Thyroid gland (tissue), 4 donors: ENCODE measurements at places on chromosomes 6 and 20.
A peak's percentile ranks its signal among the peaks of the same experiment; 100 is the strongest.

GRCh38 chr6:163764565-163764964 lies 350.0 kb downstream of the QKI start:
- no peak for DNase-seq

GRCh38 chr6:90941885-90942284 lies 355.0 kb upstream of the MAP3K7 start:
- DNase-seq: no peak

GRCh38 chr6:12163744-12164507 lies 126.2 kb upstream of the EDN1 start:
- DNase-seq: no peak

GRCh38 chr20:63055575-63056235 lies 48.9 kb upstream of the BHLHE23 start:
- no peak for DNase-seq

GRCh38 chr20:54356801-54357200 lies 118.6 kb upstream of the DOK5 start:
- no peak for DNase-seq

DNA sequence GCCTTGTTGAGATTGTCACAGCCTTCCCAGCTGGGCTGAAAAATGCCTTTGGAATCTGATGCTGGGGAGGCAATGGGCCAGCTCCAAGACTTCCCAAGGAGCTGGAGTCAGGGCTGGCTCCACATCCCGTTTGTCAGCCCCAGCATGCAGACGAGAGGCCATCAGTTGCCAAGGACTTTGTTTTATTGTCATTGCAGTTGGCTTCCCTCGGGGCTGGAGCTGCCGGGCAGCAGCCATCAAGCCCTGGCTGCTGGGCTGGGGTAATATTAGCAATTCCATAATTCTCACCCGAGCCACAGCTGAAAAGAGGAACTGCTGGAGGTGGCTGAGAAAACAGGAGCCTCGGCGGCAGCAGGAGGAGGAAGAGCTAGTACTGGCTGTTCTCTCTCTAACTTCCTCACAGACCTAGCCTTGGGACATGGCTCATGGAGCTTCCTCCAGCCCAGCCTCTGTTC lies 182.5 kb downstream of the CDC5L start:
- peak; percentile 7 for DNase-seq

DNA sequence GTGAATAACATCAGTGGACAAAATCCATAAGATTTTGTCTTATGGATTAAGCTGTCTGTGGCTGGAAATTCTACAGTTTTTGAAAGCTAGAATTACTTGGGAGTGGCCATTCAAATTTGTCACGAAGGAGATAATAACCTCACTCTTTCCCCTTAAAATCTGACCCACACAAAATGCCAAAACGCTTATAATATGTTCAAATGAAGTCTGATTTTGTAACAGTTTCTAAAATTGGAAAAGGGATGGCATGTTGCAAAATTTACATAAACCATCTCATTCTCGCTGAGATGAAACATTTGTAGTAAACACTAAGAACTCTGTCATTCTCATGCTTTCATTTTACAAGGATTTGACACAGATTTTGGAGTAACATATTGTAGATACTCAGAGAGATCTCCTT lies 112.7 kb downstream of the GJA1 start:
- no peak for DNase-seq

GRCh38 chr6:5205035-5205507 lies 55.7 kb downstream of the LYRM4 start:
- no peak for DNase-seq

- no peak for DNase-seq
These were observed 31.0 kb upstream of the MRPS18A start for GRCh38 chr6:43718387-43719105.

- DNase-seq: no peak
These were observed 3.3 kb downstream of the ACTL10 start for GRCh38 chr20:33669873-33670640.

DNA sequence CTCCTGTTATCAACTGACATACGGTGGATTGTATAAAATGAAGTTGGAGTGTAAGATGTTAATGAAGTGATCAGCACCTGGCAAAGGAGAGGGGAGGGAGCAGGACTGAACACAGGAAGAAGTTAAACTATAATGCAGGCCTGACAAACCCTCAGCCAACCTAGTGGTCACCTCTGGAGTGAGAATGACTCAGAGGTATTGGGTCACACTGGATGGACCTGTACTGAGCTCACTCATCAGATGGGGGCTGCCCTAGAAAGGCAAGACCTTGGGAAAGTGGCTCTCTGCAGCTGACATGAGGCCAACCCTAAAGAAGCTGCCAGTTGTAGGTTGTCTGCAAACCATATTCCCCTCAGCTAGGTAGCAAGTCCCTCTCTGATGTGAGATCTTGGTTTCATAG lies 193.3 kb upstream of the HTR1E start:
- no peak for DNase-seq

- no peak for DNase-seq
These were observed 11.4 kb upstream of the TAF8 start for GRCh38 chr6:42038811-42039408.

DNA sequence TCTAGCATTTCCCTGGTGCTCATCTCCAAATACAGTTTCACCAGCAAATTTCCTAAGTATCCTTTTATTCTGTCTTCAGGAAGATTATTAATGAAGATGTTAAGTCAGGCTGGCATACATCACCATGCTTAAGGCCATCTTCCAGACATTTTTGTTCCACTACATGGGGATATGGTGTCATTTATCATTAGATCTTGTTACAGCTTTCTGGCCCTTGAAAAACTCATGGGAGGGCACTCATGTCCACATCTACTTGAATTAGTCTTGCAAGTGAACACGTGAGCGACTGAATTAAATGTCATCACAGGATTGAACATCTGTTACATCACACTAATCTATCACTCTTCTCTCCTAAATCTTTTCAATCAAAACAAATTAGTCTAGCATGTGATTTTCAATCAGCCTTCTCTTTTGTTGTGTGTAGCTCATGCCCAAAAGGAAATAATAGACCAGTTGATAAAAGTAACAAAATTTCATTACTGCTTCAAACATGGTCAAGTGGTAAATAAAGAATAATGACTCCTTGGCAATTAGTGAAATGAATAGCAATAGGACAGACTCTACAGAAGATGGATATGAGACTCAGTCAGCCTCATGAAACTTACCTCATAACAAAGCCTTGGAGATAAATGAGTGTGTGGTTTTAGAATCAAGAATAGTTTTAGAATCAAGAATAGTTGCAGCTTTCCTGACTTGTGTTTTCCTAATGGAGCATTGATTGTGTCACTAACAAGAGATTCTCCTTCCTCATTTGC lies 80.5 kb downstream of the MTFR2 start:
- DNase-seq: no peak

GRCh38 chr6:42841844-42842584 lies 37.4 kb upstream of the RPL7L1 start:
- no peak for DNase-seq

DNA sequence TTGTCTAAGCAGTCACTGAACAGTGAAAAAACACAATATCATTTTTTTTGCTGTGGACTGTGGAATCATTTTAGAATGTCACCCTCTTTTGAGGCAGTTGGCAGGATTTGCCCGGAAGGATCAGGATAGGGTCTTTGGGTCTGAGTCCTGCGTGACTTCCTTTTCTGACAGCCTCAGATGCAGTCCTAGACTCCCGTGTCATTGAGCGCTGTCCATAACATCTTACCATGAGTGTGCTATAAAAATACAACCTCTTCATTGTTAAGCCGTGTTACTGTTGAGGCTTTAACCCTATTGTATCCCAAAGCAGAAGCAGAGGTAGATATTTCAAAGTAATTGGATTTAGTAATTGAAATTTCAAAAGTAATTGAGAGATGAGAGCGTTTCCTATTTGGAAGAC lies 30.6 kb downstream of the ARID1B start:
- DNase-seq: no peak

DNA sequence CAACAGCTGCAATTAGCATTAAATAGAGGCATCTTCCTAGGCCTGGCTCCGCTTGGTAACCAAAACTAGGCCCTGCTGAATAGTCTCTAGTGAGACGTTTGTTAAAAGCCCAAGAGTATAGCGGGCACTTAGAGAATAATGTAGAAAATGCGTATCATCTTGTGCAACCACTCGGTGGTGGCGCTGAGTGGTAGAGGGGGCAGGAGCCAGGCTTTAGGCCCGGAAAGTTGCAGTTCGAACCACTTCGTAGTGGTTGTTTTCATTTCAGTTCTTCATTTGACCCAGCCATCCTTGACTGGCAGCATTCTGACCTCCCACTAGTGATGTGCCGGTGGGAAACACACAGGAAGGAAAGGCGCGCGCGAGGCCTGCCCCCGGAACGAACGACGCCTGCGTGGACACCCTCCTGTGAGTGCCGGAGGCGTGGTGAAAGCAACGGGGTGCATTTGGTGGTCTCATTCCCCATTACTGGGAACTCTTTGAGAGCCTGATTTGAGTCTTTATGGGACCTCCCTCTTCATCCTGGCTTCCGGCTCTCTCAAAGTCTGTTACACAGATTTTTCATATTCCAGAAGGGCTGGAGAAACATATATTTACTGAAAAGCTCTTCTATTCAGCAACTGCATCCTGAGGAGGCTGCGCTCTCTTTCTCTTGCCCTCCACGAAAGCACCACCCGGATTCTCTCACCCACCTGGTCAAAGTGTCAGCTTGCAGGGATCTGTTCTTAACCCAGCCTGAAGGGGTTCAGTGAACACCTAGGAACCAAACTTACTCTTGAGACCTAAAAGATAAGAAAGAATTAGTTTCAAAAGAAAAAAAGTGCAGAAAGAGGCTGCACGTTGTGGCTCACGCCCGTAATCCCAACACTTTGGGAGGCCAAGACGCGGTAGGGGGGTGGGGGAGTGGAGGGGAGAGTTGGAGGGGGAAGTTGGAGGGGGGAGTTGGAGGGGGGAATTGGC lies 18.2 kb downstream of the GPX5 start:
- DNase-seq: peak; percentile 10

DNA sequence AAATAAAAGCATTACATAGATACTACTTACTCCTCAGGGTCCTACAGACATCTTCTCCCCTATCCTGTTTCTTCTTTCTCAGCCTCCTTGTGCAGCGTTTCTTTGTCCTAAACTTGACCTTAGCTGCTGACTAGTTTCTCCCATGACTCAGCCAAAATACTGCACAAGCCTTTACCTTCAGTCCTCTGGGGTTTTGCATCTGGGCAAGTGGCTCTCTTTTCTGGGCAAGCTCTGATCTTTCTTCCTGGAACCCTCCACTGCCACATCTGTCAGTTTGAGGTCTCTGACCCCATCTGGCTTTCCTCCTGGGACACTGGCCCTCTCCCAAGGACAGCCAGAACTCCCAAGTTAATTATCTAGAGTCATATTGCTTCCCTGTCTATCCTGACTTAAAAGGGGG lies 838.4 kb downstream of the DHX35 start:
- peak; percentile 2 for DNase-seq

DNA sequence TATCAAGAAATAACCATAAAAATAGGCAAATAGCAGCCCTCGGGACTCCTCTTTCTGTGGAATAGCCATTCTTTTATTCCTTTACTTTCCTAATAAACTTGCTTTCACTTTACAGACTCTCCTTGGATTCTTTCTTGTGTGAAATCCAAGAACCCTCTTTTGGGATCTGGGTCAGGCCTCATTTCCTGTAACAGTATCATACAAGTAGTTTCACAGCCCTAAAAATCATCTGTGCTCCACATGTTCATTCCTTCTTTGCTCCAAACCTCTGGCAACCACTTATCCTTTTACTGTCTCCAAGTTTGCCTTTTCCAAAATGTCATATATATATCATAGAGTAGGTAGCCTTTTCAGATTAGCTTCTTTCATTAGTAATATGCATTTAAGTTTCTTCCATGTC lies 13.5 kb upstream of the NT5E start:
- no peak for DNase-seq

DNA sequence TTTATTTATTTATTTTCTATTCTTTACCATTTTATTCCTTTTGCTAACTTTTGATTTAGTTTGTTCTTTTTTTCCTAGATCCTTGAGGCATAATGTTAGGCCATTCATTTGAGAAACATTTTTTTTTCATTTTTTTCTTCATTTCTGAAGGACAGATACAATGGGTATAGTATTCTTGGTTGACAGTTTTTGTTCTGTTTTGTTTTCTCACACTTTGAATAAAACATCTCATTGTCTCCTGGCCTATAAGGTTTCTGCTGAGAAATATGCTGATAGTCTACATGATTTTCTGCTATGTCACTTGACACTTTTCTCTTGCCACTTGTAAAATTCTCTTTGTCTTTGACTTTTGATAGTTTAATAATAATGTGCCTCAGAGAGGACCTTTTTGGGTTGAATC lies 294.6 kb upstream of the EPHA7 start:
- no peak for DNase-seq

DNA sequence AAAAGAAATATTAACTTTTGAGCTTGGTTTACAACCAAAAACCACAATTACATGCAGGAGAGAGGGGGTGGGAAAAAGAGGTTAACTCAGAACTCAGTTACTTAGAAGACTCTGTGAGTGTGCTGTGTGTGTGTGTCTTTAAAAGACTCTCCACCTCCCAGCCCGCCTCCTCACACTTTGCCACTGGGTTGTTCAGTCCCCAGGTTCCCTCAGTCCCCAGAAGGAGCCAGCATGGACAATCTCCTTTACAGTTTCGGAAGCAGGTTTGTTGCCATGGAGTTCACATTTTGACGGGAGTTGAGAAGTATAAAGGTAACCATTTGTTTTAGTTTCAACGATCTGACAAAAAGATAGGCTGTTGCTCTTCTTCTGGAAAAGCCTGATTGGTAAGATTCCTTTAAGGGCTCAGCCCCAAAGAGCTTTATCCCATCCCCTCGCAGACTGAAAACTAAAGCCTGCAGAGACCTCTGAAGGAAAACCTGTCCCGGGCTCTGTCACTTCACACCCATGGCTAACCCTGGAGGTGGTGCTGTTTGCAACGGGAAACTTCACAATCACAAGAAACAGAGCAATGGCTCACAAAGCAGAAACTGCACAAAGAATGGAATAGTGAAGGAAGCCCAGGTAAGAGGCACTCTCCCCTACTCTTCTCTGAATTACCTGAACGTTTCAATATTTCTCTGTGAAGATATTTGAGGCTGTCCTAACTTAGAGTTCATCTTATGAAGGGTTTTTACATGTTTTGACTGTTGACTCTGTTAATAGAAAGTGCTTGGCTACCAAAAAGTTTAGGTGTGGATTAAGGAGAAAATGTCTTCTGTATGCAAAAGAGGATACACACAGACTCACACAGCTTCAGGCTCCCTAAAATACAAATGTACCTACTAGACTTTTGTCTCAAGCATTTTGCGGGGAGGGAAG lies at the start of gene SPTLC3:
TSS of gene SPTLC3 (plus strand) at position 212 of the 921 bp plus-strand sequence. CDS start at position 508, 296 bp downstream.
- DNase-seq: peak; percentile 73

GRCh38 chr20:56816349-56816748 lies 187.2 kb downstream of the TFAP2C start:
- DNase-seq: no peak

DNA sequence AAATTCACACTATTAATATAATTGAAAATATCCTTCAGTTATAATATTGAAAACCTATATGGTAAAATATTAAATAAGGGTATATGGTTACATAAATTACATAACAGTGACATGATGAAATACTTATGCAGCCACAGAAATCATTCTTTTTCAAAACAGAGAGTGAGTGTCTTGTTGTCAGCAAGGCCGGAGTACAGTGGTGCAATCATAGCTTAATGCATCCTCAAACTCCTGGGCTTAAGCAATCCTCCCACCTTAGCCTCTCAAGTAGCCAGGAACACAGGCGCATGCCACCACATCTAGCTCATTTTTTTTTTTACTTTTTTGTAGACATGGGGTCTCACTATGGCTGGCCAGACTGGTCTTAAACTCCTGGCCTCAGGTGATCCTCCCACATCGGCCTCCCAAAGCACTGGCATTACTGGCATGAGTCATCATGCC lies 40.4 kb downstream of the FAM8A1 start:
- DNase-seq: no peak

GRCh38 chr6:15620611-15621010 lies 42.2 kb downstream of the DTNBP1 start:
- no peak for DNase-seq

- no peak for DNase-seq
These were observed 163.4 kb upstream of the SIM1 start for GRCh38 chr6:100627911-100628758.
